ENCODE measurements at places on chromosomes 1 and 21.
A peak's percentile ranks its signal among the peaks of the same experiment; 100 is the strongest.

GRCh38 chr1:241976229-241976628 lies 18.7 kb downstream of the BECN2 start:
- peak; percentile 19 for DNase-seq

DNA sequence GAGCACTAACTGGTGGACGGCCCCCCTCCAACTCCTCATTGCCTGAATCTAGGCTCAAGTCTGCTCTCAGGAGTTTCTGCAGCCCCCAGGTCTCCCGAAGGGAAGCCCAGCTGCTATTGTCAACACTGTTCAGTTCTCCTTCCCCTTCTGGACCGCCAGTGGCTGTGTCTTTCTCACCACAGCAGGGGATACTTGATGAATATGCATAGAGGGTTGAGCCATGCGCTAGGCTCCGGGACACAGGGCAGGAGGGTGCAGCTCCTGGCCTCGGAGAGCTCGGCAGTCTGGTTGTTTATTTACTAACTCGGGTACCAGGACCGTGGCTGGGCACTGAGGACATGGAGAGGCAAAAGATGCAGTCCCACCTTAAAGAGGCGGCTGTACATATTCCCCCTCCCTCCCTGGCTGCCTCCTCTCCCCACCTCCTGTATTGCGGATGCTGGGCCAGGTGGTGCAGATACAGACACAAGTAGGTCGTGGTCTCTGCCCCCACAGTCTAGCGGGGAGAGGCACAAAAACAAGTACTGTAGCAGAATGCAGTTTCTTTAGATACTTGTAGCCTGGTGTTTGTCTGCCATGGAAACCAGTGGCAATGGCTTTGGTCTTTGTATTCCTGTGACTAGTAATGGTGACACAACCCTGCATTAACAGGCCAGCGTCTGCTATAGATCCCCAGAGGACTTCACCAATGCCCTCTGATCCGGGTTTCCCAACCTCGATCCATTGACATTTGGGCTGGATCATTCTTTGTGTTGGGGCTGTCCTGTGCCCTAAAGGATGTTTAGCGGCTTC lies 26.2 kb downstream of the ARHGEF10L start:
- no peak for DNase-seq

DNA sequence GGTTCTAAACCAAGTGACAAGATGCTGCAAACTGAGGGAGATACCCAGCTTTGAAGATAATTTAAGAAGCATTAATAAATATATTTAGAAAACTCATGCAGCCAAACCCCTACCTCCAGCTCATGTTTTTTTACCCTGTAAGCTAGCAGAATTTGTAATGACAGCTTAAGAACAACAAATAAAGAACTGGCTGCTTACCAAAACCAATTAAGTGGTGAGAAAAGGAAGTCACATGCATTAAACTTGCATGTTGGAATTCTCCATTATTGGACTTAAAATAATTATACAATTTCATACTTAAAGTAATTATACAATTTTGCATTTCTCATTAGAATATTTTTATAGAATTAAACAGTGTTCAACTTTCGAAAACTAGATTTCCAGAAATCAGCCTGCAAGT lies 75.6 kb upstream of the CNIH3 start:
- DNase-seq = no peak

GRCh38 chr1:244236721-244237120 lies 185.6 kb downstream of the ZBTB18 start:
- DNase-seq = no peak

DNA sequence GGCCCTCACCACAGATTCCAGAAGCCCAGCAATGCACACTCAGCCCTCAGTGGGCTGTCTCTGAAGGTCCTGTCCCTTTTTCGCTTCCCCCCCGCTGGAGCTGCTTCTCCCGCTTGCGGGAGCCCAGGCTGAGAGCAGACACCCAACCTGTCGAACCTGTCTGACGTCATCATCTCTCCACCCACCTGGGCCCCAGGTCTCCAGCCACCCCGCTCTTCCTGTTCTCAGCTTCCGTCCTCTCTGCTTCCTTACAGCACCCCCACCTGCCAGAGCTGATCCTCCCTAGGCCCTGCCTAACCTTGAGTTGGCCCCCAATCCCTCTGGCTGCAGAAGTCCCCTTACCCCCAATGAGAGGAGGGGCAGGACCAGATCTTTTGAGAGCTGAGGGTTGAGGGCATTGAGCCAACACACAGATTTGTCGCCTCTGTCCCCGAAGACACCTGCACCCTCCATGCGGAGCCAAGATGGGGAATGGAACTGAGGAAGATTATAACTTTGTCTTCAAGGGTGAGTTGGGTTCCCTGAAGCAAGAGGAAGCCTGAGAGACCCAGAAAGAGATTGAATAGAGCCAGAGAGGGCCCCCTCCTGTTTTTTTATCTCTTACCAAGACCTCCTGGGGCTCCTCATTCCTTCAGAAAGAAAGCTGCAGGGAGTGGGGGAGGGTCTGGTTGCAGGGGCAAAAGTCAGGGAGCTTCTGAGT lies at the start of gene RAB25:
TSS of gene RAB25 (plus strand) at position 224 of the 700 bp plus-strand sequence. CDS start at position 465, 241 bp downstream.
- no peak for DNase-seq

DNA sequence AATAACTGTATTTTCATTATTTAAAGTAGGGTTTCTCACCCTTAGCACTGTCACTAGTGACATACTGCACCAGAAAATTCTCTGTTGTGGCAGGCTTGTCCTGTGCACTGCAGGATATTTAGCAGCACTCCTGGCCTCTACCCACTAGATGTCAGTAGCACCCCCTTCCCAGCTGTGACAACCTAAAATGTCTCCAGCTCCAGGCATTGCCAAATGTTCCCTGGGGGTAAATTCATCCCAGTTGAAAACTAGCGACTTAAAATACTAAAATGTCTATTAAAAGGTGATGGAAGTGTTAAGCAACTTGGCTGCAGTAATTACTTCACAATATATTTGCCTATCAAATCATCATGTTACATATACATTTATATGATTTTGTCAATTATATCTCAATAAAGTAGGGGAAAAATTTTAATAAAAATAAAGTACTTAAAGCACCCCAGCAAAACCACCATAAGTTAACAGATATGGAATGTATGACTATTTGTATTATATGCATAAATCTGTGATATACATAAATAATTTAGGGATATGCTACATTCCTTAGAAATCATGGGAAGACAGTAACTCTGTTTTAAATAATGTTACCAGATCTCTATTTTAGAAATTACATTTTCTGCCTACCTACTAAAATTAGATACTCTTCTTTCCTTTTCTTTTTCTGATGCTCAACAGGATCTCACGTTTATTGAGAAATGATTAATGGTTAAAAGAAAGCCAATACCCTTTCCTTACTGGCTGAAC lies 74.6 kb downstream of the ARID4B start:
- peak; percentile 80 for DNase-seq

- peak; percentile 25 for DNase-seq
Measured at GRCh38 chr1:232951180-232951579, 769 bp downstream of the NTPCR start.

DNA sequence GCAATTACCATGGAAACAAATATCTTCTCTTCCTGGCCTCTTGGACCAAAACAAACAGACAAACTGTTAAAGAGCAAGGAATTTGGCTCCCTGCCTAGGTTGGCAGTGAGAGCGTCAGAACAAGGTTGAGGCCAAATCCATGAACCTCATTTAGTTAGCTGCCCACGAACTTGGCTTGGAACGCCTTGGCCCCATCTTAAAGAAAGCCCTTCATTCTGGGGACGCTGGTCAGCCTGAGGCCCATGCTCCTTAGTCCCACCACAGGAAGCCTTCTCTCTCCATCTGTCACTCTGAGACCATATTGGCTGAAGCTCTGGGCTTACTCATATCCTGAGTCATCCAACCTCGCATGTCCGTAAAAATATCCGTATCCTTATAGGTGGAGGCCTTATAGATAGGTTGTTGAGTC lies 62.4 kb upstream of the DIRAS3 start:
- DNase-seq = no peak

GRCh38 chr1:14128096-14128495 lies 428.1 kb downstream of the PRDM2 start:
- no peak for DNase-seq

DNA sequence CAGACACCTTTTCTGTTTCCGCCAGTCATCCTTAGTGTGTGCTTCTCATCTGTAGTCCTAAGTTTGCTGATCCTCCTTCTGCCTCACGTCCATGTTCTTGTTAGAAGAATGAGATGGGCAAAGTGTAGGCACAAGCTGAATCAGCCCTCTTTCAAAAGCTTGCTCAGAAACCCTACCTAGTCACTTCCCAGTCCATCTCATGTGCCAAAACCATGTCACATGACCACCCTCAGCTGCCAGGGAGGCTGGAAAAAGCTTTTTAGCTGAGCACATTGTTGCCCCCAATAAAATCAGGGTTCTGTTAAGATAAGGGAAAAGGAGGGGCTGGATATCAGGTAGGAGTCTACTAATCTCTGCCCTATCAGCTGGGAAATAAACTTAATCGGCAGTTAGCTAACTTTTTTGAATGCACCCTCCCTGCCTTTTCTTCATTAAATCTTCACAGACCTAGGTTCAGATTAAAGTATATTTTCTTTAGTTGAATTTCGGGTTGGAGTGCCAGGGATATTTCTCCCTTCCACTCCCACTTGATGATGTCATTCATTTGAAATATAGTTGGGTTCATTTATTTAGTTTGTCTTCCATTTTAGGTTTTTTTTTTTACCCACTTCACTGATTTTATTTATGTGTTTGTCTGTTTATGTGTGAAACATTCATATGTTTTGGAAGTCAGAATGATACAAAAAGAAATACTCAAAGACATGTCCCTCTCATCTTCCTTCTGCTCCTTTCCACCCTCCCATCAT lies 129.2 kb downstream of the ROR1 start:
- no peak for DNase-seq

DNA sequence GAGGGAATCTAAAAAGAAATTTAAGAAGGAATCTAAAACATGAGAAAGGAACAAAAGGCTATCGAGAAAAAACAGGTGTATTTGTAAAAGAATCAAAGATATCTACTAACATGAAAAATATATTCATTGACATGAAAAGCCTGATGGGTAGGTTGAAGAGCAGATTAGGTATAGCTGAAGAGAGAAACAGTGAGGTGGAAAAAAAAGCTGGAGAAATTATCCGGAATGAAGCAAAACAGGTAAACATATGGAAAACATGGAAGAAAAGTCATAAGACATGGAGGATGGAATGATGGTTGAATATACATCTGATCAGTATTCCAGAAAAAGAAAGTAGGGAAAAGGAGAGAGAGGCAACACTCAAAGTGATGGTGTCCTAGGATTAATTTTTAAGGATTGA lies 9.6 kb downstream of the EVA1C start:
- DNase-seq = no peak

DNA sequence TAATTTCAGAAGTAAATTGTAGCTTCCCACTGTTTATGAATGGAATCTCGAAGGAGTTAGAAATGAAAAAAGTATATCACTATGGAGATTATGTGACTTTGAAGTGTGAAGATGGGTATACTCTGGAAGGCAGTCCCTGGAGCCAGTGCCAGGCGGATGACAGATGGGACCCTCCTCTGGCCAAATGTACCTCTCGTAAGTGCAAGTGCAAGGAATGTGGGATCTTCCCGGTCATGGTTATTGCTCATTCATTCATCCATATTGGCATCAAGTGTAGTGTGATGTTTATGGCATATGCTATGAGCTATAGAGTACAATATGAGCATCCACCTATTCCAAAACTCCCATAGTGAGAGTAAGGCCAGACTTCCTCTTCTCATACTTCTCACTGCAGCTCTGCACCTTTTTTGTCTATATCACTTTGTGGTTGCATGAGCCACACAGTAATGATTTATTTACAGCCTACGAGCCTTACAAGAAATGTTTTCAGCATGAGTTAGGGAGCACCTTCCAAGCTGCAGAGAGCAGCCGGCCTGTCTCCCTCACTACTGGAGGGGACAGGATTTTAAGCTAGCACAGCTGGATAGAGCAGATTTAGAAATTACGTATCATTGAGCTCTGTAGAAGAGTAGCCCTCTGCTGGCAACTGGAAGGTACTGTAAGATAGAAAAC lies 24.9 kb upstream of the CR1L start:
- peak; percentile 72 for DNase-seq

GRCh38 chr1:228944296-228944695 lies 209.0 kb downstream of the RHOU start:
- DNase-seq = no peak

Data from hematopoietic multipotent progenitor cell treated with erythropoietin and hydrocortisone succinate and interleukin-3 and kit ligand, for 8 days (in vitro differentiated cells).